ENCODE measurements at places on chromosomes 12 and 14.

GRCh38 chr12:88448337-88448915 lies 131.8 kb downstream of the KITLG start:
- no peak for DNase-seq

GRCh38 chr12:112734859-112735695 lies 56.5 kb upstream of the RPH3A start:
- DNase-seq = no peak

DNA sequence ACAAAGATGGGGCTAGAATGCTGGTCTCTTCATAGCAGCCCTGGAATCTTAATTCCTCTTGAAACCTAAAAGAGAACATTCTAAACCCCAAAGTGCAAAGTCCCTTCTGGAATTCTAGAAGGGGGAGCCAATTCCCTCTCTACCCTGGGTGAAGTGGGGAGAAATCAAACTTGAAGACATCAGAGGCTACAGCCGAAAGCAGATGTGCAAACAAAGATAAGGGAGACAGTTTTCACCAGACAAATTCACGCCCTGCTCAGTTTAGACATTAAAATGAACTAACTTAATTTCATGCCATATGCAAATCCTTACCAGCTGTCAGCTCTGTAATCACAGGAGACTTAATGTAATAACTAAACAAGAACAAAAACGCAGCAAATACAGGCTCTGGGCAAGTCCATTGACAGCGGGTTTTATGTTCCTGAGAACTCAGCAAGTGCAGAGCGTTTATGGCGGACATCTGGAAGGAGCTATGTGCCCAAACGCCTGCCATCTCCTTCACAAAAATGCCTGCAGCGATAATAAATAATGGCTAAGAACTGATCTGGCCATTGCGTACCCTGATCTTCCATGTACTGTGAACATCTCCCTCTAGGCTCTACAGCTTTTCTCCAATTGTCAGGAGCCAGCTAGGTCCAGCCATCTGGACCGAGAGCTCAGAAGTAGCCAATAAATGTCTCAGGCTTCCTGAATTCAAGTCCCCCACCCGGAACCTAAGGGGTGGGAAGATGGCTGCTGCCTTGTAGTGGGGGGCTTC lies 19.1 kb upstream of the FICD start:
- no peak for DNase-seq

DNA sequence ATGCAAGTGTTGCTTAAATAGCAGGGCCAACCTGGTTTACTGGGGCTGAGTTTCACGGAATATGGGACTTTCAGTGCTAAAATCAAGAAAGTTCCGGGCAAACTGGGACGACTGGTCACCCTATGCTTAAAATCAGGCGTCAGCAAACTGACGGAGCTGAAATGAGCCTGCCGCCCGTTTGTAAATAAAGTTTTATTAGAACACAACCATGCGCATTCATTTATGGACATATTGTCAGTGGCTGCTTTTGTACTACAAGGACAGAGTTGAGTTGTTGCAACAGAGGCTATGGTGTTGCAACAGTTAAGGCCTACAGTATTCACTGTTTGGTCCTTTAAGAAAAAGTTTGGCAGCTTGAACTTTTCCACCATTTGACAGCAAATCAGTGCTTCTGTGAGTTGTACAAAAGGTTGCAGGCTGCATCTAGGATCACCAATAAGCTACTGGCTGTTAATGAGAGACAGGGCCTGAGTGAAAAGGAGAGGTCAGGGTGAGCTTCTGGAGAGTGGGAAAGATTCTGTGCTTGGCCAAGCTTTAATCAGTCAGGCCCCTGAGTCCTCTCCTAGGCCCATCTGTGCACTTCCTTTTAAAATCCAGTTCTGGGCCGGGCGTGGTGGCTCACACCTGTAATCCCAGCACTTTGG lies 13.3 kb downstream of the SELPLG start:
- no peak for DNase-seq

- DNase-seq = no peak
These were observed 440.3 kb upstream of the RGS6 start for GRCh38 chr14:71491931-71492330.

GRCh38 chr12:132772606-132773005 lies 11.0 kb upstream of the ANKLE2 start:
- no peak for DNase-seq

DNA sequence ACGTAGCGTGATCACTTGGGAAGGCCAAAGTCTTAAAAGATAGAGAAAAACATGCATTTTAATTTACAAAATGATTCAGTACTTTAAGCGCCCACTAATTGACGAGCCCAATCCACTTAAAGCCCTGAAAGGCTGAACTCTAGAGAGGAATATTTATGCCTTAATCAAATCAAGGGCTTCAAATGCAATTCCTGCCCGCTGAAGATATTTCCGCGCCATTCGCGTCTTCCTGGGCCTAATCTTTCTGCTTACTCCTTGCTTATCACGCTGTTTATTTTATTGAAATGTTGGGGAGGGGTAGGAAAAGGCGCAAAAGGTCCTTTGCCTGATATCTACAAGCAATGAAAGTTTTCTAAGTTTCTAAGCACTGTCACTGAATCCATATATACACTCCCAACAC lies 4.0 kb downstream of the TBX3 start:
- DNase-seq = no peak

DNA sequence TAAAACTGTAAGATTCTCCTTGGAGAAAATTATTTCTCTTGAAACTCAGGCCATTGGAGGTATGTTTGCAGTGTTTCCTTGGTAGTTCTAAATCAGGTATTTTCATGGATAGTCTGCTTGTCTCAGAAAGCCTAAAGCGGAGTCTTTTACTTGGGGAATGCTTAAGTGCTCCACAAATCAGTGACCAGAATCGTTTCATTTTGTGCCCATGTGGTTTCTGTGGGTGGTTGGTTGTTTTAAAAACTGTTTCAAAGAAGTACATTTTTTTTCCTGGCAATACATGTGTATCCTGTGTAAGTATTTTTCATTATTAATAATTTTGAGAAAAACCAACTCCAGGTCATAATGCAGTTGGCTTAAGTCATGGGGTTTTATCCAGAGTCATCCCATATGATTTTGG lies 33.6 kb downstream of the CCDC91 start:
- no peak for DNase-seq

GRCh38 chr14:96895658-96896271 lies 98.6 kb downstream of the VRK1 start:
- no peak for DNase-seq

DNA sequence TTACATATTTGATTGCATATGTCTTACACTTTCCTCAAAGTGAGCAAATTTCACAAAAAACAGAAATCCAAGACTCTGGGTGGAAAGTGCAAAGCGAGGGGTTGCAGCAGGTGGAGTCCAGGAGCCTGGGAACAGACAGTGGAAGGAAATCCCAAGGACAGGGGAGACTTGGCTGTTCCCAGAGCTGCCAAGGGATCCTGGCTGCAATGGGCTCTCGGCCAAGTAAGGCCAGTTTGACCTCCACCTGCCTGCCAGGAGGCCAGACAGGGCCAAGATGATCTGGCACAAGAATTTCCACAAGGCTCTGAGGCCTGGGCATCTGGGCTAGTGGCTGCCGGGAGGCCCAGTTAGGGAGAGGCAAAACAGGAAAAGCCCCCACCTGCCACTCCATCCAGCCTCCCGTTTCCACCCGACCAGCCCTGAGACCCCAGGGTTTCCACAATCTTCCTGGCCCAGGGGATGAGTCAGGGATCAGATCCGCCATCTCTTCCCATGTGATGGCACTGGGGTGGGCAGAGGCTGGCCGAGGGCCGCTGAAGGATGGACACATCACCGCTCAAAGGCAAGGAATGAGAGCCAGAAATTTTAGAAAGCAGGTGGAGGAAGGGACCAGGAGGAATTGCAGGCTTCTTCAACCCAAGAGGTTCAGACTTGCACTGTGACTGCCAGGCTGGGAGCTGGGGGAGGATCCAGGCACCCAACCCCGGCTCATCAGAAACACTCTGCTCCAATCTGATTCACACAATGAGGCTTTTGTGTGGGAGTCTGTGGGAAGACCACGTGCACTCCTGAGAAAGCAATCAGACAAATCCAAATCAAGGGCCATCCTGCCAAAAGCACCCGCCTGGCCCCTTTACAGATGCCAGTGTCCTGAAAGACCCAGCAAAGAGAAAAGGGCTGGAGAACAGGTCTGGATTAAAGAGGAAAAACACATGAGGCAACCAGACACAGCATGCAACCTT lies 16.3 kb downstream of the SCARB1 start:
- DNase-seq = no peak

- no peak for DNase-seq
These were observed 1.1 kb upstream of the UBC start for GRCh38 chr12:124915239-124916236.

DNA sequence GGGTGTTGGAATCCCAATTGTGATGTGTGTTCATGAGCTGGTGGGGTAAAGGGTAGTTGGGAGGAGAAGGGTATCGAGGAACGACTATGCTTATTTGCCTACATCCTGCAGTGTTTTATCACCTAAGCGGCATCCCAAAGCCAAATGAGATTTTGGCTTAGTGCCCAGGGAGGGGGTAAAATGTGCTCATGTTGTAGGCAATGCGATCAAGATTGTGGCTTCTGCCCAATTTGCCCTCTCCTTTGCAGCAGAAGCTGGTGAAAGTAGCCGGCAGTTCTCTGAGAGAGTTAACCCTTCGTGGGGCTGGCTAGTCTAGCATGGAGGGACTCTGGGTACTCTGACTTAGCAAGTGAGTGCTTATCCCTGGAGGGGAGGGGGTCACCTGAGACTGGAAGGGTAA lies 753 bp downstream of the RPH3A start:
- no peak for DNase-seq

DNA sequence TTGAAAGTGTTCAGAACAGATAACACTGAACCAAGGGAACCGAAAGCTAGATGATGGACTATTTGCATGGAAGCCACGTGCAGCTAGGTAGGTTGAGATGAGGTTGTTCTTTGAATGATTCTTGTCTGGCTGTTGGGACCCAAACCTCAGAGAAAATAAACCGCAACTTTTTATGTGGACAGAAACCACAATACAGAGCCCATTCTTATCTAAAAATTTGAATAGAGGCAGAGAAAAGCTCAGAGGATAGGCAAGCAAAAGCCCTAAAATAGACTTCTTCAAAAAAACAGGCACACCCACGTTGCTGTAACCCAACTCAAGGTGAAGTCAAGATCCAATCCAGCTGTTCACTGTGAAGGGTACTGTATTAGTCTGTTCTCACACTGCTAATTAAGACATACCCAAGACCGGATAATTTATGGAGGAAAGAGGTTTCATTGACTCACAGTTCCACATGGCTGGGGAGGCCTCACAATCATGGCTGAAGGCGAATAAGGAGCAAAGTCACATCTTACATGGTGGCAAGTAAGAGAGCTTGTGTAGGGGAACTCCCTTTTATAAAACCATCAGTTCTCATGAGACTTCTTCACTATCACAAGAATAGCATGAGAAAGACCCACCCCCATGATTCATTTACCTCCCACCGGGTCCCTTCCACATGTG lies 353.8 kb downstream of the AACS start:
- no peak for DNase-seq

- no peak for DNase-seq
These were observed 12.9 kb downstream of the GPR84 start for GRCh38 chr12:54351341-54351740.

DNA sequence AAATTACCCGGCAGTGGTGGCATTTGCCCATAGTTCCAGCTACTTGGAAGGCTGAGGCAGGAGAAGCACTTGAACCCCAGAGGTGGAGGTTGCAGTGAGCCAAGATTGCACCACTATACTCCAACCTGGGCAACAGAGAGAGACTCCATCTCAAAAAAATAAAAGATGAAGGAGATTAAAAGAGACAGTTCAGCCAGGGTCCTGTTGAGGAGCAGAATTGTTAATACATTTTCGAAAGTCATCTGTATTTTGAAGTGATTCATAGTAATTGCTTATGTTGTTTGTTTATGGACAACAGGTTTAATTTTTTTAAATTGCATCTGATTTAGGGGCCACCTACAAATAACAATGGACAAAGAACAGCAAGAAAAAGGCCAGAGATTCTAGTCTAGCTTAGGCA lies 112.9 kb downstream of the DIP2B start:
- no peak for DNase-seq

GRCh38 chr12:45338272-45338671 lies 122.4 kb downstream of the ANO6 start:
- DNase-seq = no peak

DNA sequence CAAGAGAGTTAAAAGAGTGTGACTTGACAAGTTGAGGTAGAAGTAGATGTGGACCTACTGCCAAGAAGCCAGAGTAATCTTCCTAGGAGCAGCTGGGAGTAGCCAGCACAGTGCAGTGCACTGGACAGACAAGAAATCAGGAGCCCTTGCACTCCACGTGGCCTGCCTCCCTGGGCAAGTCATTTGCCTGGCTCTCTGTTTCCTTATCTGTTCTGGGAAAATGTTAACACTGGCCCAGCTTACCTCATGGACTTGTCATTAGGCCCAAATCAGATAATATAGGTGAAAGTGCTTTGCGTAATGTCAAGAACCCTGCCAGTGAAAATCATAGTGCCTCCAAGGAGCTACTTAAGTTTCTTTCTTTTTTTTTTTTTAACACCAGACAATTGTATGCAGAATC lies 19.2 kb downstream of the SLC7A8 start:
- DNase-seq = no peak

DNA sequence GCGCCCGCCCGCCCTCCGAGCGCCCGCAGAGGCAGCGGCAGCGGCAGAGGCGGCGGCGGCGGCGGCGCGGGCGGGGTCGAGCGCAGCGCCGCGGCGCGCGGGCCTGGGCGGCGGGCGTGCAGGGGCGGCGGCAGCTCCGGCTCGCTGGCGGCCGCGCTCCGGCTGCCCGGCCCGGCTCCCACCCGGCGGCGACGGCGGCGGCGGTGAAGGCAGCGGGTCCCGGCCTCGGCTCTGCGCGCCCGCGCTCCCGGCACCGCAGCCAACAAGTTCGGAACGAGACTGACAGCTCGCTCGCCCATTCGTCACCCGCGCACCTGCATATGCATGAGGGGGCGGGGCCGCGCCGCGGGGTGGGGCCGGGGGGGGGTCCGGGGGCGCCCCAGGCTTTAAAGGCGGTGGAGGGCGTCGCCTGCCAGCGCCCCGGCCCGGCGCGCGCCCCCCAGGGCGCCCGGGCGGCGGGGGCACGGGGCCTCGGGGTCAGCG lies at the start of gene JAG2:
Gene JAG2 (minus strand): TSS at position 281 of the 483 bp plus-strand sequence. CDS start 356 bp downstream, outside the sequence.
- no peak for DNase-seq

- no peak for DNase-seq
These were observed 140.8 kb downstream of the SCARB1 start for GRCh38 chr12:124722878-124723277.

- DNase-seq = no peak
These were observed 197.9 kb downstream of the SUDS3 start for GRCh38 chr12:118574288-118574687.

GRCh38 chr12:53937596-53938325 lies 870 bp upstream of the HOXC13 start:
- no peak for DNase-seq

- DNase-seq = no peak
These were observed 48.2 kb upstream of the FRMD6 start for GRCh38 chr14:51603495-51603894.

GRCh38 chr12:70049596-70050360 lies 193.5 kb upstream of the CNOT2 start:
- DNase-seq = no peak

DNA sequence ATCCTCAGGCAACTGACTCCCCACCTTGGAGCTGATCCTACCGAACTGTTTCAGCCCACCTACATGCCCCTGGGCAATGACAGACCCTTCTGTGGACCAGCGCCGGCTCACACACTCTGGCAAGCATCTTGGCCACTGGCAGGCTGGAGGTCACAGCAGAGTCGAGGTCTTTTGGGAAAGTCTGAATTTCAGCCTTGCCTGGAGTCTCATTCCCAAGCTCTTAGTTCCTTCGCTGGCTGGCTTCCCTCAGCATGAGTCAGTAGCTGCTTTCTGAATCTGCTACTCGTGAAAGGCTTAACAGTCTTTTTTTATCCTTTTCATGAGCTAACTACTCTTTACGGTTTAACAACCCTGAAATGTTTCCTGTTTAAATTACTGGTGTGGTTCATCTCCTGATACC lies 44.5 kb downstream of the ASCL4 start:
- no peak for DNase-seq

- no peak for DNase-seq
These were observed 494.4 kb upstream of the RGS6 start for GRCh38 chr14:71437870-71438269.
